ENCODE measurements at places on chromosomes 4 and X.

DNA sequence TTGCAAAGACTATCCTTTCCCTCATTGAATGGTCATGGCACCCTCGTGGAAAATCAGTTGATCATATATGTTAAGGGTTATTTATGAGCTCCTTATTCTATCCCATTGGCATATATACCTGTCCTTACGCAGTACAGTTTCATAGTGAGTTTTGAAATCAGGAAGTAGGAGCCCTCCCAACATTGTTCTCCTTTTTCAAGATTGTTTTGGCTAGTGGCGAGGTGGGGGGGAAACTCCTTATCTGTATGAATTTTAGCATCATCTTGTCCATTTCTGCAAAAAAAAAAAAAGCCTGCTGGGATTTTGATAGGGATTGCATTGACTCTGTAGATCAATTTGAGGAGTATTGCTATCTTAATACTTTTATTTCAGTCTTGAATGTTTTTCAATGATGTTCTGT, 2.5 kb upstream of the USP9X start:
- no peak for DNase-seq

DNA sequence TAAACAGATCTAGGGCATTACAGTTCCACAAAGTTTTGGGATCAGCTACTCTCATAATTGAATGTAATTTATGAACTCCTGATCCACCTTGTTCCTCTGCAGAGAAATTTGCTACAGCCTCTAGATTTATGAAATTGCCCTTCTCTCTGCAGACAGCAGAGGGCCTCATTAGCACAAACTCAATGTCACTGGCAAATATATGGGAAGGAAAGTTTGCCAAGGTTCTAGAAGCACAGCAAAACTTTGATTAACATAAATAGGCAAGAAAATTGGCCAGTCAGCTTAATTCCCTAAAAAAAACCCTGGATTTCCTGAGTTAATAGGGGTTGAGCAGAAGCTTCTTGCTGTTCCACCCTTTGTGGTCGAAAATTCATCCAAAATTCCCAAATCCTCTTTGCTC, 31.5 kb downstream of the PRPS1 start:
- no peak for DNase-seq

DNA sequence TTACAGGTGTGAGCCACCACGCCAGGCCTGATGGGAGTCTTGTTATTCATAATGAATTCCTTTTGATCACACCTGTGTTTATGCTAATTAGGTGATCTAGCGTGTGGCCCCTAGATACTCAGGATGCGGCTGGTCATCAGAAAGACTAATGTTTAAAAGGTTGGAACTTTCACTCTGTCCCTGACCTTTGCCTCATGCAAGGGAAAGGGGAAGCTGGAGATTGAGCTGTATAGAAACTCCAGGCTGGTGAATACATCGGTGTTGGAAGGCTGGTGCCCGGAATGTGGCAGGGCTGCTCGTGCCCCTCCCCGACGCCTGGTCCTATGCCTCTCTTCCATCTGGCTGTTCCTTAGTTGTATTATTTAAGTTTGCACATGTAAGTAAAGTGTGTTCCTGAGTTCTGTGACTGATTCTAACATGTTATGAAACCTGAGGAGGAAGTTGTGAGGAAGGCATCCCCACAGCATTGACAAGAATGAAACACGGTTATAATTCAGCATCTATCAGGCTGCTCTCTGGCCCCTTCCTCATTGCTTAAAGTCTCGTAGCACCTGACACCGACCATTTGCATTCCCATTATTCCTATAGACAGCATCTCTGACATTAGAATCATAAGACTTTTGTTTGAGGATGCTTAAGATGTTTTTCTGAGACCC, 28.9 kb downstream of the CASP3 start:
- no peak for DNase-seq

GRCh38 chr4:105293360-105293759, 146.7 kb downstream of the TET2 start:
- DNase-seq = no peak

DNA sequence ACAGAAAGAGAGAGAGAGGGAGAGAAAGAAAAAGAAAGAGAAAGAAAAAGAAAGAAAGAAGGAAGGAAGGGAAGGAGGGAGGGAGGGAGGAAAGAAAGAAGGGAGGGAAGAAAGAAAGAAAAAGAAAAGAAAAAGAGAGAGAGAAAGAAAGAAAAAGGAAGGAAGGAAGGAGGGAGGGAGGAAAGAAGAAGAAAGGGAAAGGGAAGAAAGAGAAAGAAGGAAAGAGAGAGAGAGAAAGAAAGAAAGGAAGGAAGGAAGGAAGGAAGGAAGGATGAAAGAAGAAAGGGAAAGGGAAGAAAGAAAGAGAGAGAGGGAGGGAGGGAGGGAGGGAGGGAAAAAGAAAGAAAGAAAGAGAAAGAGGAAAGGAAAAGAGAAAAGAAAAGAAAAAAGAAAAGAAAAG, 10.8 kb downstream of the OPHN1 start:
- DNase-seq = no peak

GRCh38 chr4:185702147-185702663, 109.8 kb downstream of the SORBS2 start:
- no peak for DNase-seq

DNA sequence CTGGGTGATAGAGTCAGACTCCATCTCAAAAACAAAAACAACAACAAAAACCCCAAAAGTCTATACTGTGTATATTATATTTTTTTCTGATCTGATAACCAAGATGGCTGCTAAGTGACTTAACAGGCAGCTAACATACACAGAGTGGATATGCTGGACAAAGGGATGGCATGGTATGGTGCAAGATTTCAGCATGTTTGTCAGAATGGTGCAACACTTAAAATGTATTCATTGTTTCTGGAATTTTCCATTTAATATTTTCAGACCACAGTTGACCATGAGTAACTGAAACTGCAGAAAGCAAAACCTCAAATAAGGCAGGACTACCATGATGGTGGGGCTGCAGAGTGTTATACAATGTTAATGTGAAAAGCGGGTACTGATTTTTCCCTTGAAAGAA, 6.1 kb upstream of the BOD1L1 start:
- no peak for DNase-seq

DNA sequence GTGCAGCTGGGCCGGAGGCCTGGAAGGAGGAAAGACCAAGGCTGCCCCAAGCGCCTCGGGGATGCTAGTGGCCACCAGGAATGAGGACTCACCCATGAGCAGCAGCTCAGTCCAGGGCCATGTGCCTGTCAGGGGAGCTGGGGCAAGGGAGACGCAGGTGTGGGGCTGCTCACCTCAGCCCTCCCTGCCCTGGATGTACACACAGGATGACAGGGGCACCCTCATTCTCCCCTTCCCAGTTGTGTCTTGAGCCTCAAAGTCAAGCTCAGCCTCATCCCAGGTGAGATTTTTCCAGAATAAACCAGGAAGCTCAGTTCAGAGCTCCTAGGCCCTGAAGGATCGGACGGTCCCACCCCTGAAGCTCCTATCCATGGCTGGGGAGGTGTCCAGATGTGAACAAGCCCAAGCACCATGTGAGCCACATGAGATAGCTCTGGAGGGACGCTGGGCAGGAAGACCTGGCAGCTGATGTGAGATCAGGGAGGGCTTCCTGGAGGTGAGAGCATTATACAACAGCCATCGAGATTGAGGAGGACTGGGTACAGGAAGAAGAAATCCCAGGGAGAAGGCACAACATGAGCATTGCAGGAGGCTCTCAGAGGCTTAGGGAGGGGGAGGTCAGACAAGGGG, 23.0 kb downstream of the HTRA3 start:
- no peak for DNase-seq
